EL (cell line): ENCODE measurements at places on chromosomes 3 and 15.

DNA sequence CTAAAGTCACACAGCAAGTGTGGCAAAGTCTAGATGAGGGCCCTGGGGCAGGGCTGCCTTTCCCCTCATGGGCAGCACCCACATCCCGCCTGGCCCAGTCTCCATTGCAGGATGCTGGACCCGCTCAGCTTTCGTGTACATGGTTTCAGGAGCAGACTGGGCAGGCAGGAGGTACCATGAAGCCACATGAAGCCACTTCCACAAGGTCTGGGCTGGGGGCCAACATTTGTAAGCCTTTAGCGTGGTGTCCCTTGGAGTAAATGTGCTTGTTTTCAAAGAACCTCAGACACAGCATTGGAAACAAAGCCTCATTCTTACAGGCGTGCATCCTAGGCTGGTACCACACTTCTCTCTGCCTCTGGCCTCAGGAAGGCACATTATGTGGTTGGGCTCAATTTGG, 34.5 kb downstream of the UMPS start:
- DNase-seq, result no peak

GRCh38 chr3:64053117-64053516, 29.8 kb upstream of the PSMD6 start:
- no peak for DNase-seq

- DNase-seq, result peak; percentile 95
Measured at GRCh38 chr3:72346526-72346926, 501.7 kb downstream of the SHQ1 start.

DNA sequence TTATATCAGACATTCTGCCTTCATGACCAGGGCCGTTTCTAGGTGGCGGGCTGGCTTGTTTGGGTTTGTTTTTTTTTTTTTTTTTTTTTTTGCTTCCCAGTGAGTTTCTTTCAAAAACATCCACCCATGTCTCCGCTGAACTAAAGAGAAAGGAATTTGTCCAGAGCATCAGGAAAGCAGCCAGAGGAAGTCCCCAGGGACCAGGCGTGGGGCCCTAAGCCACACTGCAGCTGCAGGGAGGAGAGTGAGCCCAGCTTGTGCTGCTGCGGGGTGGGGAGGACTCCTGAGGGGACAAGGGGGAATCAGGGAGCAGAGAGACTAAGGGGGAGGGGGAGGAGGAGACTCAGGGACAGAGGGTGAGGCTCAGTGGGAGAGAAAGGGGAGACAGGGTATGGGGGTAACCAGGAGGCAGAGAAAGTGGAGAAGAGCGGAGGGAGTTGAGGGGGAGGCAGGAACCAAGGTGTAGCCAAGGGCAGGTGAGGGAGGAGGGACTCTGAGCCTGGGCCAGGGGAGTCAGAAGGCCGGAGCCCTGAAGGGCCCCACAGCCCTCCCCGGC, 49.5 kb downstream of the CYP11A1 start:
- DNase-seq, result peak; percentile 93

GRCh38 chr15:56202701-56203100, 41.0 kb downstream of the RFX7 start:
- DNase-seq, result no peak

GRCh38 chr15:36133742-36134141, 445.7 kb upstream of the CDIN1 start:
- peak; percentile 3 for DNase-seq

DNA sequence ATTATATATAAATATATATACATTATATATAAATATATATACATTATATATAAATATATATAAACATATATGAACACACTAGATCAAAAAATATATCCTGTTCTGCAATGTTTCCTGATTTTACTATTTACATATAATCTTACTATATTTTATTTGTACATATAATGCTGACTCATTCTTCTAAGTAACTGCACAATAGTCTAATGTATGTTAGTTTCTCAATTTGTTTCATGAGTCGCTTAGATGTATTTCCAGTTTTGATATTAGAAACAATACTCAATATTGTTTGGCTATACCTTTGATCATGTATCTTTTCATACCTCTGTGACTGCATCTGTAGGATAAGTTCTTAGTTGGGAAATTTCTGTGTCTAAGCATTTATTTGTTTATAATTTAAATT, 669.9 kb upstream of the CCDC54 start:
- no peak for DNase-seq

GRCh38 chr15:22968366-22968765, 11.8 kb downstream of the CYFIP1 start:
- DNase-seq, result peak; percentile 83

DNA sequence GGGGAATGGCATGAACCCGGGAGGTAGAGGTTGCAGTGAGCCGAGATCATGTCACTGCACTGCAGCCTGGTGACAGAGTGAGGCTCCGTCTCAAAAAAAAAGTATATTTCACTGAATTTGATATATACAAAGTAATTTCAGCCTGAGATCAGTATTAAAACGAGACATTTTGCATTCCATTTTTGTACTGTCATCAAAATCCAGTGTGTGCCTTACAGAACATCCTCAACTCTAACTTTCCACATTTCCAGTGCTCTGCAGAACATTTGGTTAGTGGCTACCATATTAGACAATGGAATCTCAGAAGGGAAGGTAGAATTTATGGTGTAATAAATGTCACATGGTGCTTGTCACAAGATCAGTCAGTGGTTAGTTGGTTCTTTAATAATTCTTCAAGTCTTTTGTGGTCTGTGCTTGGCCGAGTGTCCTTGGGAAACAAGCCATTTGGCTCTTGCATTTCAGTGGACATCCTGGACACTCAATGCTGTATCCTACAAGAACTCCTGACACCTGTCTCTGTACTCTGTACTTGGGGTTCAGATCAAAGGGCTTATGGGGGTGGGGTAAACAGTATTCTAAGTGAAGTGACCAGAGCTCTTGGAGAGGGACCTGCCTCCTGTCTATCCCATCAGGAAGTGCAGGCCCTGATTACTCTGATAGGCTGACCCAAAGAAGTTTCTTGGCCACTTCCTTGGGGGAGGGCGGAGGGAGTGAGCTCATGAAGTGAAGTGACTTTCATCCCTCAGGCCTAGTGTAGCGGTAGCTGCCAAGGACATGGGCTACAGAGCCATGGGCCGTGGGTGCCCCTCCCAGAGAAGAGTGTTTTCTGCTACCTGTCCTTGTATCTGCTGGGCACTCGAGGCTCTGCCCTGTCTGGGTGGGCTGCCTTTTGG, 3.7 kb downstream of the ACVR2B start:
- no peak for DNase-seq

- DNase-seq, result no peak
Measured at GRCh38 chr15:88035381-88035780, 221.2 kb downstream of the NTRK3 start.

DNA sequence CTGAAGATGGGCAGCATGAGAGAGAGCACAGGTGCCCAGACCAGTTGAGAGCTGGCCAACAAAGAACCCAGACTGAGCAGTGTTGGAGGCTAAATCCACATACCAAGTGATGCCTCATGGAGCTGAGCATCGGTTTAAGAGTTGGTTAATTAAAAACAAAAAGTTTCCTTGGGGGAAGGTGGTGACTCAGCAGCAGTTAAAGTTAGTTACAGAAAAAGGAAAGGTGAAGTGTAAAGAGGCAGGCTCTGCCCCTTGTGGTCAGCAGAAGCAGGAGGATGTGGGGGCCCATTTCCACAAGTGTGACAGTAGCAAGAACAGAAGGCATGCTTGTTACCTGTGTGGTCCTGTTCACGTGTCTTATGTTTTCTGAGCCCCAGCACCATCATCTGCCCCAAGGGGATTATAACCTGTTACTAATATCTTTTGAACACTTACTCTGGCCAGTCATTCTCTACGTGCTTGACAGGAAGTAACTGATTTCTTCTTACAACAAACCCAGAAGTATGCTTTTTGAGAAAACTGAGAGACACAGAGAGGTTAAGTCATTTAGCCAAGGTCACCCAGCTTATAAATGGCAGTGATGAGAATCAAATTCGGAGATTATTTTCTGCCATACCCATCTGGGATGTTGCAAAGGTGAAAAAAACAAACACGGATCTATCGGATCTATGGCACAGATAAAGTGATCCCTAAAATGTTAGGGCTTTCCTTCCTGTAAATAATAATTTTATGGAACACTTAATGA, 91.0 kb downstream of the EPHB1 start:
- peak; percentile 8 for DNase-seq

- DNase-seq, result peak; percentile 45
Measured at GRCh38 chr3:57556459-57557084, 498 bp downstream of the PDE12 start.

GRCh38 chr3:53731934-53732624, 114.1 kb downstream of the CHDH start:
- DNase-seq, result no peak
